ENCODE measurements at places on chromosomes 2 and 18. TPM values are rescaled to one million over a fixed set of nuclear protein-coding genes. Genes with fewer than 3 reads are reported as not detected.

Gene NEUROD1
- total RNA-seq: not detected

Gene IL36RN
- total RNA-seq: not detected

Gene EML4
- total RNA-seq: 47.6 TPM

Gene TUBA3E
- total RNA-seq: not detected

Gene ABCB11
- total RNA-seq: not detected

Gene UGT1A7
- not detected for total RNA-seq

Gene MTHFD2
- total RNA-seq: 109 TPM

Gene ACADL
- 0.26 TPM for total RNA-seq

Gene CHRND
- total RNA-seq: not detected

Gene MDH1
- total RNA-seq: 184 TPM

Gene NPC1
- 73.2 TPM for total RNA-seq

Gene DOCK10
- total RNA-seq: 4.0 TPM

Gene SEPTIN2
- total RNA-seq: 552 TPM

Gene CDH2
- total RNA-seq: 57.3 TPM

Gene ASPRV1
- 0.31 TPM for total RNA-seq

Gene ABCG8
- total RNA-seq: not detected

All from aortic smooth muscle cell (primary cell).